ENCODE measurements at places on chromosomes 2 and 18.

- no peak for DNase-seq
Observed at GRCh38 chr2:73084971-73085370, 13.5 kb upstream of the SFXN5 start.

DNA sequence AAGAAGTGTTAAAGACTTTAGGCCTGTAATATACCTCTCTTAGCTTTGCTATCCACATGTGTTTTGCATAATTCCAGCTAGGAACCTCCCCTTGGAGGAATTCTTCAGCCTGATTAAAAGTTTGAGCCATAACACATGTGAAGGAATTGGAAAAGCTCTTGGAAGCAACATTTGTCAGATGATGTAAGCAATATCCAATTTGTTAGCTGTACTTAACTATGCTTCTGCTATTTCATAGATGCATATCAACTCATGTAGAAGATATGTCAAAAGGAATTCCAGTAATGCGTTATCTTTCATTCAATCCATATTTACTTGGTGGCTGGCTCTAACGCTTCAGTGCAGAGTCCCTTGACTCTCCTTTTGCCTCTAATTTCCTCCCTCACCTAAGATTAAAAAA lies 46.2 kb downstream of the PKP4 start:
- DNase-seq, result peak; percentile 77

DNA sequence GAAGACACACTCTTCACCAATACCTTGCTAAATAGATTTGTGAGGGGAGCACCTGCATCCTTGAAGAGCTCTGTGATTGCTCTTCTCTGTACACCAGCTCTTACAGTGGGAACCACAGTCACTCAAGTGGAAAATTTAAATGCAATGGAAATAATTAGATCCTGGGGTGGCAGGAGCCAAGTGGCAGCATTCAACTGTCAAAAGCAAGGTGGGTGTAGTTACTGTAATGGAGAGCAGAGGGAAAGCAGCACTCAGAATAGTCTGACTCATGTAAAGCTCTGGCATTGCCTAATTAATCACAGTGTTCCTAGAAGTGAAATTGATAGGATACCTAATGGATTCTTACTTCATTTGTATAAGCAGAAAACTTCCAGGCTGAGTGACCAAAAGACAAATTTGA lies 245.8 kb downstream of the KCNE4 start:
- no peak for DNase-seq

DNA sequence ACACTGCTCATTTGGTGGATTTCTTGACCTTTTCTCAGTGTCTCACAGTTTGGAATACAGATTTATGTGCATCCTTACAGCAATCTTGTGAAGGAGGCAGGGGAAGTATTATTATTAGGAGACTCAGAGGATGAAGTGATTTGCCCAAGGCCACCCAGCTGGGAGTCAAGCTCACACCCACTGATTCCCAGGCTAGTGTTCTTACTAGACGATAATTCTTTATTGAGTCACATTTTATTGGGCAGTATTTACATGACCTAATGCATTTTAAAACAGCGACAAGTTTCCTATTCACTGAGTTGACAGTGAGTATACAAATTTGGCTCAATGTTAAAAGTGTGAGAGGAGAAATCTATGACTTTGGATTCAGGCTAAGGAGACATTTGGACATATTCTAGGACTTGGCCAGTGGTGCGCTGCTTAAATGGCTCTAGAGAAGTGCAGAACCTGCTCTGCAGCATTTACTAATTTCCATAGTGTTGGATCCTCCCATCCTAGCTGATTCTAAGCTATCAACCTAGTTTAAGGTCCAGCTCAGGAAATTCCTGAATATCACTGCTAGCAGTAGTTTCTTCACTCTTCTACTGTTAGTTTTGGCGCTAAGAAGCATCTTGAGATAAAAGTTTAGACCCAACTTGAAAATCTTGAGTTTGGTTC lies 199.3 kb downstream of the MTX2 start:
- no peak for DNase-seq

DNA sequence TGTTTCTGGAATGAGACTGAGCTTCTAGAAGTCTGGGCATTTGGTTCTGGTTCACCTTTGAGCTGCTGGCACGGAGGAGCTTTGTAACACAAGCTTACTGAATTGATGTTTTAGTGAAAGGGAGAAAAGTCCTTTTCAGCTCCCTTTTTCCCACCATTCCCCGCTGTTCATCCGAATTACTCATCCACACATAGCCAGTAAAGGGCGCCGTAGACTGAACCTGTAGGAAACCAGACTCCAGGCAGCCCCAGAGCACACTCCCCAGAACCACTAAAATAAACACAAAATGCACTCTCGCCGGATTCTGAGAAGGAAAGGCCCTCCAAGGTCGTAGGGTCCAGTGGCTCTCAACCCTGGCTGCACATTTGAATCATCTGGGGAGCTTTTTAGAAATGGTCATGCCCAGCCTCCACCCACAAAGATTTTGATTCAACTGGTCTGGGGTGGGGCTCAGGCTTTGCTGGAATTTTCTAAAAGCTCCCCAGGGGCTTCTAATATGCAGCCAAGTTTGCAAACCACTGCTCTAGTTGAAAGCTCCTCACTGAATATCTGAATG lies 29.6 kb downstream of the TCF7L1 start:
- no peak for DNase-seq

GRCh38 chr2:240250985-240251847 lies 110.8 kb upstream of the OTOS start:
- DNase-seq, result peak; percentile 84
